GM10248 (cell line): ENCODE measurements at places on chromosomes 16 and 17.

GRCh38 chr16:20830372-20830771, 24.0 kb downstream of the REXO5 start:
- no peak for DNase-seq

DNA sequence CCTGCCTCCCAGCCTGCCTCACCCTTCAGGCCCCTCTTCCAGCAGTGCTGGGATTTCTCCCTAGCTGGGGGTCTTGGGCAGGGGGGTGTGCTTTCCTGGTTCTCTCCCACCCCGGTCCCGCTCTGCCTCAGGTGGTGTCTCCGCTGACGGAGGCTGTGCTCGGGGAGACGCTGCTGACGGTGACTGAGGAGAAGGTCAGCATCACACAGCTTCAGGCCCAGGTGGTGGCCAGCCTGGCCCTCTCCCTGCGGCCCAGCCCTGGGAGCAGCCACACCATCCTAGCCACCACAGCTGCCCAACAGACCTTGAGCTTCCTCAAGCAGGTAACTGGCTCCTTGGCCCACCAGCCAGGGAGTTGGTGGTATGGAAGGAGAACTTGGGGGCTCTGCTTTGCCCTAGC, 56.5 kb downstream of the TMEM132E start:
- DNase-seq, result no peak

DNA sequence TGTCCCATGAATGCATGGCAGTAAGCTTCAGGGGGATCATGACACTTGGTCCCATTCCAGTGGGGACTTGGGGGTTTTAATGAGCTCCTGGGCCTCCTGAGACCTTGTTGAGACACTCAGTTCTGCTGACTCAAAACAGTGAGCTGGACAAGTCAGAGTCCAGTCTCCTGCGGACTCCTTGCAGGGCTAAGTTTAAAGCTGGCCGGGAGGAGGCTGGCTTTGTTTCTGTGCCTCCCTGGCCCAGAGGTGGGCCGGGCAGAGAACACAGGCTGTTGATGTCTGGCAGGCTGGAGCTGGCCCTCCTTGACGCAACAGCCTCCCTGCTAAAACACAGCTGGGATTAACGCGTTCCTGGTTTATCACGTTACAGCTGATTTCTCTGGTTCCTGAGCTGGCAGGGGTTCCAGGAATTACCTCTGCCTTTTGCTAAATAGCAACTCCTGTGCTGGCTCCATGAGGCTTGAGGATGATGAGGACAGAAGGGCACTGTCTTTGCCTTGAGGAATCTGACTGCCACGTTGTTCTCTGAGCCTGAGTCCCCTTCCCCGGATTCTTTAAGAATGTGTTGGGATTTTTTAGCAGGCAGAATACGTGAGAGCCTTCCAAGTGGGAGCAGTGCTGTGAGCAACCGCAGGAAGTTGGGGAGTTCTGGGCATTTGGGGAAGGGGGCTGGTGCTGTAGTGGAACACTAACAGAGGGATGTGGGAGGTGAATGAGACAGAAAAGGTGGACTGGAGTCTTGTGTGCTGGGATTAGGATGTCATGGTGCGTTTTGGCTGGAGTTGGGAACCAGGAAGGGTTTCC, 2.0 kb downstream of the GPT2 start:
- DNase-seq, result no peak

- DNase-seq, result no peak
Observed at GRCh38 chr16:19842426-19843157, 42.1 kb downstream of the GPRC5B start.
